ENCODE measurements at places on chromosomes 5 and 9.
A peak's percentile ranks its signal among the peaks of the same experiment; 100 is the strongest.

DNA sequence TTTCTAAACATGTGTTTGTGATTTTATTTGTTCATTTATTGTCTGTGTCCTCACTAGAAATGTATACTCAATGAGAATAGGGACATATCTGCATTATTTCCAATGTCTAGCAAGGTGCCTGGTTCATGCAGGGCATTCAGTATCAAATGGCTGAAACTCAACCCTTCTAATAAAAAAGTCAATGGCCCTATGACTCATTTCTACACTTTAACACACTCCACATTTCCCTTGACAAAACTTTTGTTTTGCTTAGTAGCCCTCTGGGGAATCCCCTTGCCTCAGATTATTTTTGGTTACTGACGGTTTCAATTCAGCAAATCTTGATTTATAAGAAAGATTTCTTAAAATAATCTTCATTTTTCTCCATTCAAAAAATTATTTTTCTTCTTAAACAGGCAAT is 206.0 kb upstream of the DMRTA1 start:
- DNase-seq = no peak

DNA sequence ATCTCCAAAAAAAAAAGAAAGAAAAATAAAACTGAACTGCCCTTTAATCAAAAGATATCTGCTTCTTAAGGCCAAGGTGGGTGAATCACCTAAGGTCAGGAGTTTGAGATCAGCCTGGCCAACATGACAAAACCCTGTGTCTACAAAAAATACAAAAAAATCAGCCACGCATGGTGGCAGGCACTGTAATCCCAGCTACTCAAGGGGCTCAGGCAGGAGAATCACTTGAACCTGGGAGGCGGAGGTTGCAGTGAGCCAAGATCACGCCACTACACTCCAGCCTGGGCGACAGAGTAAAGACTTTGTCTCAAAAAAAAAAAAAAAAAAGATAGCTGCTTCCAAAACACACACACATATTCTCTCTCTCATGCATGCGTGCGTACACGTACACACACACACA is 17.8 kb downstream of the SCAI start:
- no peak for DNase-seq

- no peak for DNase-seq
Measured at GRCh38 chr9:113331780-113332179, 8.3 kb downstream of the WDR31 start.

GRCh38 chr5:145764325-145764724 is 70.8 kb downstream of the PRELID2 start:
- DNase-seq = no peak

DNA sequence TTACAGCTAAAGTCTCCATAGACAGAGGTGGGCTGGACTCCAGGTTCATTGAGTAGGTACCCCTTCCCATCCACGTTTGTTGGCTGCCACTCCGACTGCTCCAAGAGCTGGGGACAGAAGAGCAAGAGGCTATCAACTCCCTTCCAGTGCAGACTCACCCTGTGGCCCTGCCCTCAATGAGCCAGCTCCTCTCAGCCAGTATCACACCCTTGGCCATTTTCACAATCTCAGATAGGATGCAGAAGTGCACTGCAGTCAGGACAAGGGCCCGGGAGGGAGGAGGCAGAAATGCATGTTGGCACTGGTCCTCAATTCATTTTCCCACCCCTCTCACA is 6.2 kb downstream of the IRF1 start:
- DNase-seq = no peak

DNA sequence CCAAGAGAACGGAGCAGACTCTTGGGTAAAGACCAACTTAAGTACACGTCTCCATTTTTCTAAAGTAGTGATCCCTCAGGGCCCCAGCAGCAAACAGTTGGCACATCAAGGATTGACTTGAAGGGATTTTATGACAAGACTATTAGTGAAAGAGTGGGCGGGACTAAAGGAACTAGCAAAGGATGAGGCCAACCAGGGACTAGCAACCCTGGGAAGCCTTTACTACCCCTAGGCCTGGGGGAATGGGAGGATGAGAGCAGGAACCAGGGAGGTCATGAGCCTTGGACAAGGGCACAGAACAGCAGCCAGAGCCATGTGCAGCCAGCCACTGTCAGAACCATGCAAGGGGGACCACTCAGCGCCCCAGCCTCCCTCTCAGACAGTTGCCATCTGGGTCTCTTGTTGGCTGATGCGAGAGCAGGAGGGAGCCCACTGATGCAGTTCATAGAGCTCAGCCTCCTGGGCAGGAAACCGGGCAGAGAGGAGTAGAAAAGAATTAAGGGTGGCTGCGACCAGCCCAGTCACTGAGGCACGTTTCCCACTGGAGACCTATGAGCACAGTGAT is 28.1 kb downstream of the TGFBI start:
- DNase-seq = no peak

- no peak for DNase-seq
Measured at GRCh38 chr9:115385383-115386122, 267.6 kb upstream of the TNC start.

GRCh38 chr5:33601881-33602280 is 161.1 kb downstream of the TARS1 start:
- DNase-seq = no peak

- DNase-seq = no peak
Measured at GRCh38 chr5:643811-644271, 31.7 kb downstream of the CEP72 start.

DNA sequence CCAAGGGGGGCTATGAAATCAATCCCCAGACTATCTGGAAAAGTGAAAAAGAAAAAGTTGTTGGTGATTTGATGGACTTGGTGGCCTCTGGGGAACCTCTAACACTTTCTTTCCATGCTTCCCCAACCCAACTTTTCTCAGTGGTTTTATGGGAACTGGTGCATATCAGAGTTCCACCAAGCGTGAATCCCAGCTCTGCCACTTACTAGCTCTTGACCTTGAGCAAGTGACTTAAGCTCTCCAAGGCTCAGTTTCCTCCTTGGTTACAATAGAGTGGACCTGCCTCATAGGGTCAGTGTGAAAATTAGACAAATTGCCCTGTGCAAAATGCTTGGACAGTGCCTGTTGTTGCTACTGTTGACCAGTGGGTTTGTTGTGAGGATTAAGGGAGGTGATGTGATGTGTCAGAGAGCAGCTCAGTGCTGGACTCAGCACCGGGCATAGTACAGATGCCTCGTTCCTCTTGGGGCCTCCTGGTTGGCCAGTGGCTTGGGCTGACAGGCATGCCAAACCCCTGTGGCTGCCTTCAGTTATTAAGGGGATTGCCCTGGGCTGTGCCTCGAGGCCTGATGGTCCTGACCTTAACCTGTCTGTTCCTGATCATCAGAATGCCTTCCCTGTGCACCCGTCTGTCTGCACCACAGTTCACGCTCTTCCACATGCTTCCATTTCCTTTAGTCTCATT is 49.3 kb downstream of the COL15A1 start:
- DNase-seq = no peak

GRCh38 chr5:73135021-73135420 is 14.6 kb downstream of the TMEM171 start:
- DNase-seq = no peak

GRCh38 chr9:35696520-35697215 is 6.9 kb upstream of the TPM2 start:
- DNase-seq = no peak

- DNase-seq = no peak
Measured at GRCh38 chr5:22348027-22348426, 505.1 kb downstream of the CDH12 start.

- no peak for DNase-seq
Measured at GRCh38 chr5:151646334-151646733, 40.4 kb downstream of the SPARC start.

GRCh38 chr5:59081693-59082092 is 498.8 kb downstream of the RAB3C start:
- no peak for DNase-seq

GRCh38 chr5:134100283-134101091 is 14.0 kb upstream of the TCF7 start:
- DNase-seq = no peak

GRCh38 chr9:8825585-8826147 is 1026.1 kb upstream of the DMAC1 start:
- DNase-seq = no peak

DNA sequence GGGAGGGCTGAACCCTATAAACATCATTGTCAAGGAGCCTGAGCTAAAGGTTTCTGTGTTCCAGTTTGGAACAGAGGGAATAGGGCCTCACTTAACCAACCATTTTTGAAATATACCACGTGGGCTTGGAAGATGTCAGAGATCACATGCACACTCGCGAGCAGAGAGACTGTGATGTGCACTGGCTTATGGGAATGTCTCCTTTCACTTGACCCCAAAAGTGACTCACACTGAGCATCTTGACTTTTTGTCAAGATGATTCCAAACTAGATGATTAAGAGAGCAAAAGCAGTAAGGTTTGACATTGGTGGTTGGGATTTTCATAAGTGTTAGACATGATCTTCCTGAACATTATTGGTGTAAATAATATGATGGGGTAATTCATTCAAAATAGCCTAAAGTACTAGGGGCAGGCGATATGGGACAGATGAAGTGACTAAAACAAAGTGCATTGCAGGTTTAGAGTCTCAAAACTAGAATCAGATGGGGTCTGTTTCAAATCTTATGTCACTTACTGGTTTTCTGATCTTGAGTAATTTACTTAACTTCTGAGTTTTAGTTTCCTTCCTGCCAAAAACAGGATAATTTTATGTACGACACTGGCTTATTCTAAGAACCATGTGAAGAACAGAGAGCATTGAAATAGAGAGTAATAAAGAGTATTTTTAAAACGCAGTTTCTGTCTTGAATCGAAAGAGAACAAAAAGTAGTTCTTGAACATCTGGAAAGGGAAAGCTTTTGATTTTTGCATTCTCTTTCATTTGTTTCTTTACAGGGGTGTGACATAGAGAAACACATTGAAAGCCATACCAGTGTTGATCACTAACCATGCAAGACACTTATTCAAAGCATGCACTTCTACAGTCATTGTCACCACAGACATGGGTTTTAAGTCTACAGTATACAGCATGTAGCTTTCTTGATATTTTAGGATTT is 383.0 kb downstream of the DIRAS2 start:
- no peak for DNase-seq

GRCh38 chr5:177592010-177592834 is at the start of gene TMED9:
TSS of gene TMED9 (plus strand) at chr5:177592203. CDS start at chr5:177592215, 12 bp downstream.
- peak; percentile 58 for DNase-seq

GRCh38 chr9:3768712-3769457 is 243.1 kb upstream of the RFX3 start:
- no peak for DNase-seq

DNA sequence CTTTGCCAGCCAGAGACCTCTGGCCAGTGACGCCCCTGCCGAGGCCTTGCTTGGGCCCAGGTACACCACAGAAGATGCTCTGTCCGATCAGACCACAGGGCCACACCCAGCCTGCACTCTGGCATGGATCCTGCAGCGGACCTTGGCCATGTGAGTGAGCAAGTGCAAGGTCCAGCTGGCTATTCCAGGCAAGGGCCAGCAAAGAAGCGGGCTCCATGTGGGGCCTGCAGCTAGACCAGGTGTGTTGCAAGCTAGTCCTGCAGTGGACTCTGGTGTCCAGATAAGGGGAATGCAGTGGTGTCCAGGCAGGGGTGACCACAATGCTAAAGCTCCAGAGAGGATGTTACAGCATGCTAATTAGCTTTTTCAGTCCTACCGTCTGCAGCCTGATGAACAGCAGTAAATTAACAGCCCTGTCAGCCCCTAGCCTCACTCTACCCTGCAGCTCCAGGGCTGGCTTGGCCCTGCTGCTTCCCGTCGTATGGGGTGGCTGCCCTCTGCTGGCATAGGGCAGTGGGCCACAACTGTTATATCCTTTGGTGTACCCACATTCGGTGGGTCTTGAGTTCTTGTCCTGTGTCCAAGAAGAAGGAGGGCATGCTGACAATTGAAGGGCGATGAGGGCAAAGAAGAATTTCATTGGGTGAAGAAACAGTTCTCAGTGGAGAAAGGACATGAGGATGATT is 284.5 kb upstream of the POU5F2 start:
- DNase-seq = no peak

DNA sequence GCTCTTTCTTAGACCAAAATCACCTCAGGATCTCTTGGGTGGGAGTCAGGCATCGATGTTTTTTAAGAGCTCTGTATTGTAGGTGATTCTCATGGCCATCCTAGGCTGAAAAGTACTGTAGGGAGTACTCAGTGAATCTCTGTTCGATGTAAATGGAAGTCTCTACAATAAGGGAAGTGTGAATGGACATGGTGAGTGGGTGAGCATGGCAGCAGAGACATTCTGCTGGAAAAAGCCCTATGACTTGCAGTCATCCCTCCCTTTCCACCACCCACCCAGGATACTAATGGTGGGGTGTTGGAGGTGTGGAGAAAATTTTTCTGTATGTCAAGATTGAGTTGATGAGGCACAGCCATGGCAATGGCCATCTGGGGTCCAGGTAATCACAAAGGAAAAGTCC is 30.9 kb downstream of the ZNF366 start:
- no peak for DNase-seq

DNA sequence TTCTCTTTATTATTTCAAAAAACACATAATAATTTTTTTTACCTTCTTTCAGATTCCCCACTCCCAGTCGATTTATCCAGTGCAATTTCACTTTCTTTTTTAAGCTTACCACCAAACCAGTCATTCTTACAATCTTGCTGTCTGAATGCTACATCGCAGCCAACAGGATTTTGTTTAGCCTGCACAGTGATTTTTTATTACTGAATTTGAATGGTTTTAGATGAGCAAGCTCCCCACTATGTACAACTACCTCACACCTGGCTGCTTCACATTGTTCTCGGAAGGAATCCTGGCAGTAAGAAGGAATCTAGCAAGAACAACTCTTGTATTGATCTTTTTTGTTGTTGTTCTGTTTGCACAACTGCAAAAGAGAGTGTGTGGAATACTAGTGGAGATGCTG is 668.1 kb upstream of the WWC1 start:
- DNase-seq = no peak

- DNase-seq = peak; percentile 41
Measured at GRCh38 chr9:113578882-113579282, 115.4 kb downstream of the RGS3 start.

DNA sequence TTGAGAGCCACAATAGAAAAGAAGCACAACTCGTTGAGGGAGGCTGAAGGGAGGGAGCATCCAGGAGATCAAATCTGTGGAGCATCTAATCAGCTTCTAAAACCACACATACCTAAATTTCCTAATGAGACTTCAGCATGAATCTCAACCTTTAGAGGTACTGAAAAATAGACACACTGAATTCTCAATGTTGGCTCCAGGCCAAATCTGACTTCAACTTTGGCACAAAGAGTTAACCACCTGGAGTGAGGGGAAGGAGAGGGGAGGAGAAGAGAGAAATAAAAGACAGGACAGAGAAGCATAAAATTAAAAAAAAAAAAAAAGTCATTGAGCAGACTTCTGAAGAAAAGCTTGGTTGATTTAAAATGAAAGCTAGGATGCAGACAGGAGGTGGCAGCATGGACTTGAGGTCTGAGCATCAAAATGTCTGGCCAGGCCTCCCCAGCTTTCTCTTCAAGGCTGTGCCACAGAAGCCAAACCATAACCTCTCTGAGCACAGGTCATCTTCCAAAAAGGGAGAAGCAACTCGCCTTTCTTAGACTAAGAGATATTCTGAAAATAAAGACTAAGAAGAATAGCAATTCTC is 205.6 kb downstream of the DENND1A start:
- no peak for DNase-seq

- DNase-seq = no peak
Measured at GRCh38 chr5:100731768-100732167, 171.3 kb downstream of the ST8SIA4 start.
